ENCODE measurements at places on chromosomes 4 and X.

GRCh38 chr4:101464596-101464995 lies 117.3 kb upstream of the PPP3CA start:
- no peak for DNase-seq

DNA sequence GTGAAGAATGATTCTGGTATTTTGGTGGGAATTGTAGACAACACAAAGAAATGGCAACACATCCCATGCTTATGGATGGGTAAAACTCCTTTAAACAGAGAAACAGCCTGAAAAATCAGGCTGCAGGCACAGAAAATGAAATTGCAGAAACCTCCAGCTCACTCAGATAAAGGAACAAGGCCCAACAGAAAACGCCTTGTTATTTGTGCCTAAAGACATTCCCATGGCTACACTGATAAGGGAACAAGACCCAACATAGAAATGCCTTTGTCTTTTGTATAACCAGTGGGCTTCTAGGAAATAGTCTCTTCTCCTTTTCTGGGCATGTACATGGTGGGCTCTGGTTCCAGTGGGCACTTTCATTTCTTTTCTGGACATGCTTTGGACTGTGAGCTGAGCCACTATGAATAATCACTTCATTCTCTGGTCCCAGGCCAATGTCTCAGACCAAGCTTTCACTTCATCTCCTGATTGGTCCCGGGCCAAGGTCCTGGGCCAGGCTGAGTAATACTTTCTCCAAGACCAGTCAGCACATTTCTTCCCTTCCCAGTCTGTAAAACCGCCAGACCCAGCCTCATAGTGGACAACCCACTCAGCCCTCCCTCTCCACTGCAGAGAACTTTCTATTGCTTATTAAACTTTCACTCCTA lies 160.5 kb downstream of the TBX22 start:
- no peak for DNase-seq

GRCh38 chr4:168717847-168718246 lies 221.0 kb downstream of the PALLD start:
- DNase-seq: no peak

DNA sequence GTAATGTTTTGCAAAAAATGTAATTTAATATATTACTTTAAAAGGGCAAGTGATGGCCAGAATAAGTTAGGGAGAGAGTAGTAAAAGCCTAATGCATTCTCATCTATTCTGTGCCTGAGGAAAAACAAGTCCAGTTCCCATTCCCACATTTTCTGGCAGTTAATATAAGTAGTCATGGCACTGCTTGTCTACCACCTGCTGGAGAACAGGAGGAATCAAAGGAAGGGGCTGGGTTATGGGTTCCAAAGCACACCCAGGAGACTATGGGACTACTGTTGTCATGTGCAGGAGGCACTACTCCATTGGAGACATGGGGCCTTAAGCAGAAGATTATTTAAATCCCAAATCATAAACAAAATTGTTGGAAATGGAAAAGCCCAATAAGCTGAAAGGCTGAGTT lies 2618.6 kb downstream of the ARAP2 start:
- DNase-seq: no peak

DNA sequence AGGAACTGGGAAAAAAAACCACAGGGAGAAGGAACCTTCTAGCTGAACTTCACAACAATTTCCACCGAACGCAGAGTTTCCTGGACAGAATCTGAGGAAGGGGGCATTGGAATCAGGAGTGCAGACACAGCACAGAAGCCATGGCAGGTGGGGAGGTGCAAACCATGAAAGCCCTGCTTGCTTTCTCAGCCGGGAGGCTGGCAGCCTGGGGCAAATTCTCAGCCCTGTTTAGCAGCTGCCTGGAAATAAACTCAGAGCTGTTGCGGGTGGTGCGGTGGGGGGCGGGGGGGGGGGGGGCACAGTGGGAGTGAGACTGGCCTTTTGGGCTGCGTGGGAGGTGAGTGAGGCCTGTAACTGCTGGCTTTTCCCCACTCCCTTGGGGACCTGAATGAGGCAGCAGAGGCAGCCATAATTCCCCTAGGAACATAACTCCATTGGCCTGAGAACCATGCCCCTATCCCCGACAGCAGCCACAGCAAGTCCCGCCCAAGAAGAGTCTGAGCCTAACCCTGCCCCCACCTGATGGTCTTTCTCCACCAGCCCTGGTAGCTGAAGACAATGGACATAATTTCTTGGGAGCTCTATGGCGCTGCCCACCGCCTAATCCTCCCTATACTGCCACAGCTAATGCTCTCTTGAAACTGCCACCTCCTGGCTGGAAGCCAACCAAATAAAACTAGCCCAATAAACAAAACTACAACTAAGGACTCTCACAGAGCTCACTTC lies 176.3 kb downstream of the FAM13A start:
- DNase-seq: no peak

- DNase-seq: no peak
Observed at GRCh38 chr4:107071108-107071507, 35.0 kb upstream of the DKK2 start.

DNA sequence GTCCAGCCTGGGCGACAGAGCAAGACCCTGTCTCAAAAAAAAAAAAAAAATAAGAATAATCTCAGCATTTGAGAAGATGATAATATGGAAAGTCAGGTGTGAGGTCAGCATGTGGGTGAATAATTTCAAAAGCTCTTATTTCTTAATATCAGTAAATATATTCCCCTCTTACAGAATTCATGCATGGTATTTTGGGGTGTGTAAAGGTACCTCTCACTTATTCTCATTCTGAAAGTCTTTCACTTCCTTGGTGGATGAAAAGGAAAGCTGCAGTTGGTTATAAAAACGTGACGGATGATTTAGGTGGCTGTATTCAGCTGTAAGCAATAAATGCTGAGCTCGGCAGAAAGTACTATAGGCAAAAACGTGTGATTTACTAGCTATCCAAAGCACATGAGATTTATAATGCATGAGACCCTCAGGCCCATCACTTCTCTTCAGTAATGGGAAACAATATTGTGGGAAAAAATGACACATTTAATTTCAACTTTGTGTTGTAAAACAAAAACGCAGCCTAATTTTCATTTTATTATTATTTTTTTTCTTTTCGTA lies 353.2 kb upstream of the MAGEB2 start:
- no peak for DNase-seq

DNA sequence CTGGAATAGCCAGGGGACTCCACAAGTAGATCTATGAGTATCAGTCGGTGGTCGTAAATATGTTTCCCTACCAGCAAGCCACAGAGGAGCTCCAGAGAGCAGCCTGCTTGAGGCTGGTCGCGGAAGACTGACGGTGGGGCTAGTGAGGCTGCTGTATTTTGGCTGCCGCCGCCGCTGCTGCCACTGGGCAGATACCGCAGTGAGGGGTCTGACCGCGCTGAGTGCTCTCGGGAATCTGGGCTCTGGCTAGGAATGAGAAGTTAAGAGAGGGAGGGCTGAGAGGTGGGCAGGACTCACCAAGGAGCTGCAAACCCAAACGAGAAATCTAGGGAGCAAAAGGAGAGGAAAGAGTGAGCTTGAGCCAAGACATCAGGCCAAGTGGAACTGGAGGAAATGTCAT lies at the start of gene EXOC1L:
EXOC1L (plus strand) TSS at position 157 of the 400 bp plus-strand sequence; CDS start at position 394, 237 bp downstream.
- no peak for DNase-seq

DNA sequence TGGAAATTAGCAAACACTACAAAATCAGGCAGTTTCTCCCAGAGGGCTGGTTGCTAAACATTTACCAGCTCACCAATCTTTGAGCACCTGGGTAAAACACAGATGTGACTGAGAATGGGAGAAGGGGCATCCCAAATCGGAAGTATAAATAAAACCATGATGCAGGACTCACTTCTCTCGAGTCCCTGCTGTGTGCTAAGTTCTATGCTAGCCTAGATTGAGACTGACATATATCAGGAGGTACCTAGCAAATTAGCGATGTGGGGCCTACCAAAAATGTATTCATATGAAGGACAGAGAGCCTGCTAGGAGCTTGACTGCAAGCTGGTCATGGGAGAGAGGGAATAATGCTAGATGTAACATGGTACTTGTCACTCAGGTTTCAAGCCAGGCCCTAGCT lies 171.9 kb upstream of the PGRMC2 start:
- no peak for DNase-seq

GRCh38 chr4:41207291-41207831 lies 7.0 kb downstream of the APBB2 start:
- no peak for DNase-seq

- no peak for DNase-seq
Observed at GRCh38 chrX:107102980-107103379, 15.6 kb downstream of the RBM41 start.

DNA sequence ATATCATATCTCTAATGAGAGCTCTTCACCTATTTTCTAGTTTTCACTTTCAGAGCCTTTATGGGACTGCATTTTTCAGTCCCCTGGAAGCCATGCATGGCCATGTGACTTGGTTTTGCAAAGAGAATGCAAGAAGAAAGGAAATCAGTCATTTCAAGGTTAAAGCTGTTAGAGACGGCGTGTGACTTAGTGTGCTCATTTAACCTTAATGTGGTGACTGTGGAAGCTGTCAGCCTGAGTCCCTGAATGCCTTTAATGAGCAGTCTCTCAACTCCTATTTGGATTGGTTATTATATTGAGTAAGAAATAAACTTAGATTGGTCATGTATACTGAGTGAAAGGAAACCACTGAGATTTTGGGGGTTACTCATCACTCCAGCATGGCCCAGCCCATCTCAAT lies 212.7 kb downstream of the KCNIP4 start:
- DNase-seq: no peak

GRCh38 chrX:22882543-22882942 lies 117.2 kb upstream of the DDX53 start:
- DNase-seq: no peak

DNA sequence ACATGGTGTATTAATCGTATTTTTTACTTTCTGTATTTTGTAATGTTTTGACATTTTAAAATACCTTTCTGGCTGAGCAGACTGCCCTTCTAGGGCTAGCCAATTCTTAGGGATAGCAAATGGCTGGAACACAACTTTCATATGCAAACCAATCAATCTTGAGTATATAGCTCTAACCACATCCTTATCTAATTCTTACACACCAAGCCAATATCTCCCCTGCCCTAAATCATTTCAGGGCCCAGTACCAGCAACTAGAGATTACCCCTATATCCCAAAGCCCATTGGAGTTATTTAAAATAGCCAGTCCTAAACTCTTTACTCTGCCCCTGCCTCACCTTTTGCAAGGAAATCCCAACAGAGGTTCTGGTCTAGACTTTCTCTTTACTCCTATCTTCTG lies 58.3 kb downstream of the INTS12 start:
- DNase-seq: no peak

DNA sequence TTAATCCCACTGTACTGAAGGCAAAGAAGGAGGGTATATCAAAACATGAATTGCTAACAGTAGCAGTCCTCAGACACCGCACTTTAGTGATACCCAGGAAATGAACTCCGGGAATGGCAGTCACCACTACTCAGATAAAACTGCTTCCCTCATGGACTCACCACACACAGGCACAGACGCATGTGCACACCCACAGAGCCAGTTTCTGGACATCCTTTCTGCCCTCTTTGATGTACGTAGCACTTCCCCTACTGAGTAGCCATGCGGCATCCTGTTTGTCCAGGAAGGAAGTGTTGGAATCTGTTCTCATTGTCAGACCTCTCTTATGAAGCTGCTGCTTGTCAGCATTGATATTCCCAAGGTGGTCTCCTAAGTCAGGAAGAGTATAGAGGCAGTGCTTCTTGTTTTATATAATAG lies 95.7 kb downstream of the DCLK2 start:
- no peak for DNase-seq

- DNase-seq: no peak
Observed at GRCh38 chrX:56289449-56289848, 57.3 kb downstream of the KLF8 start.

GRCh38 chr4:10093801-10094552 lies 22.6 kb downstream of the WDR1 start:
- DNase-seq: no peak

DNA sequence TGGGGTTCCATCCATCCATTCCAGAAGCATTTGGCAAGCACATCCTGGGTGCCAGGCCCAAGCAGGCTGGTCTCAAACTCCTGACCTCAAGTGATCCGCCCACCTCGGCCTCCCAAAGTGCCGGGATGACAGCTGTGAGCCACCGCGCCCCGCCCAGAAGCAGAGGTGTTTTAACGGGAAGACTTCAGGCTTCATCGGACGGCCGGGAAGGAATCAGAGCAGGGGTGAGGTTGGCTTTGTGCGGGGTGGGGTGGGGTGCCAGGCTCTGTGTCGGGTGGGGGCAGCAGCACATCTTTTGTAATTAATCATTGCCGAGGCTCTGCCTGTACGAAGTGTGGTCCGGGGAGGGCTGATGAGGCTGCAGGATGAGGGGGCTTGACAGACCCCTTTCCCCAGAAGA lies 5.1 kb upstream of the SLC25A6 start:
- no peak for DNase-seq

- no peak for DNase-seq
Observed at GRCh38 chrX:2162695-2163094, 338.1 kb downstream of the DHRSX start.

All from nucleus accumbens (tissue), 56 donors.